ENCODE measurements at places on chromosomes 13 and 19. TPM values are rescaled to one million over a fixed set of nuclear protein-coding genes. Genes with fewer than 3 reads are reported as not detected.
A peak's percentile ranks its signal among the peaks of the same experiment; 100 is the strongest.

Gene CD37
- total RNA-seq, result 23.2 TPM

Gene KLK2
- not detected for total RNA-seq

Gene ADAMTSL5
- total RNA-seq, result 0.74 TPM

Gene PPM1N
- total RNA-seq, result 2.5 TPM

Gene IGLON5
- not detected for total RNA-seq

Gene PTGER1
- 7.9 TPM for total RNA-seq

- peak; percentile 62 for DNase-seq
- H3K27me3 ChIP-seq, result peaks cover 55% of the 10 kb centered on the region
- peak overlapping the region; percentile 3 for H3K4me3 ChIP-seq
- no peaks in the 10 kb centered on the region for H3K36me3 ChIP-seq
- peaks cover 20% of the 10 kb centered on the region for H3K4me1 ChIP-seq
Measured at GRCh38 chr19:55080968-55081769, 5.5 kb downstream of the EPS8L1 start.

DNA sequence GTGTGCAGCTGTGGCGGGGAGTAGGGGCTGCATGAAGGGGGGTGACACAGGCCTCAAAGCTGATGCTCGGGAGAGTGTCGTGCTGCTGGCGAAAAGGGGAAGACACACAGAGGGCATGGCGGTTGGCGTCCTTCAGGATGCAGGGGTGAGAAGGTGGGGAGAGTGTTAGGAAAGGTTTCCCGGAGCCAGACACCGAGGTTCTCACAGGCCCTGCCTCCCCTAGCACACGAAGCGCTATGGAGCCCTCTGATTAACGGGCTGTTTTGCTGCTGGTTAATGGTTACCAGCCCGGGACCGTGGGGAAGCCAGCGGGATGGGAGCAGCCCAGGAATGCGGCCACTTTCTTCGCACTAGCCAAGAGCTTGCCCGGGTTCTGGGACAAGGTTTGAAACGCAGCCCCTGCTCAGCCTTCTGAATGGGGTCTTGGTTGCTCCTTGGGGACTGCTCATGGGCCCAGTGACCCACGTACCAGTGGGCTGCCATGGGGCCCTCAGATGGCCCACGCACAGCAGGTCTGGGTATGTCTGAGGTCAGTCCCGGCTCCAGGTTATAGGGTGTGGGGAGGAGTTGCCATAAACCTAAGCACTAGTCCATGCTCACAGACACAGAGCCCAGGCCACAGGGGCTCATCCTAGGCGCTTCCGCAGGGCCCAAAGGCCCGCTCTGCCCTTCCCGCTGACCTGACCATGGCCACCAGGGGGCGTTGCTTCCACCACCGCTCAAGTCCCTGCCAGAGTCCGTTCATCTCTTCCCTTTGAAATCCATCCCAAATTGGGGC lies 31.3 kb upstream of the ISYNA1 start:
- no peaks in the 10 kb centered on the region for H3K27me3 ChIP-seq
- peak overlapping the region; percentile 3 for H3K27ac ChIP-seq
- DNase-seq, result peak; percentile 77
- H3K4me3 ChIP-seq, result no peak overlapping the region

DNA sequence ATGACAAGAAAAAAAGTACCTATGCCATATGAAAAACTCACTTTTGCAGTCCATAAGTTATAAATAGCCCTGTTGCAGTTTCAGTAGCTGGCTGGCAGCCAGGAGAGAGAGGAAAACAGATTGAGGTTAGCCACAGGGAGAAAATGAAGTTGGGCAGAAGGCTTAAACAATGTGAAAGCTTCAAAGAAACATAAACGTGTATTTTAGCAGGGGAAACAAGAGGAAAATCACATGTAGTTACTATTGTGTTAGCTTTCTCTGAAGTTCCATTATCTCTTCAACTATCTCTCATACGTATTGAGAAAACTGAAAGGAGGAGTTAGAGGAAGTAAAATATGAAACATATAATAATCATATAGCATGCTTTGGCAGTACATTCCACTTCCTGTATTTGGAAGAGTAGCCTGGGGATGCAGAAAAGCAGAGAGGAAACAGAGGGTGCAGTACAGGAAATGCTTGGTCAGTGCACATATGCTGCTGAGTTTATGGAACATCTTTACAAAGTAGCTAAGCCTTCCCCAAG lies 1551.1 kb downstream of the EFNB2 start:
- no peak overlapping the region for H3K4me3 ChIP-seq
- H3K27ac ChIP-seq, result peak overlapping the region; percentile 5
- no peaks in the 10 kb centered on the region for H3K27me3 ChIP-seq
- H3K4me1 ChIP-seq, result no peaks in the 10 kb centered on the region

DNA sequence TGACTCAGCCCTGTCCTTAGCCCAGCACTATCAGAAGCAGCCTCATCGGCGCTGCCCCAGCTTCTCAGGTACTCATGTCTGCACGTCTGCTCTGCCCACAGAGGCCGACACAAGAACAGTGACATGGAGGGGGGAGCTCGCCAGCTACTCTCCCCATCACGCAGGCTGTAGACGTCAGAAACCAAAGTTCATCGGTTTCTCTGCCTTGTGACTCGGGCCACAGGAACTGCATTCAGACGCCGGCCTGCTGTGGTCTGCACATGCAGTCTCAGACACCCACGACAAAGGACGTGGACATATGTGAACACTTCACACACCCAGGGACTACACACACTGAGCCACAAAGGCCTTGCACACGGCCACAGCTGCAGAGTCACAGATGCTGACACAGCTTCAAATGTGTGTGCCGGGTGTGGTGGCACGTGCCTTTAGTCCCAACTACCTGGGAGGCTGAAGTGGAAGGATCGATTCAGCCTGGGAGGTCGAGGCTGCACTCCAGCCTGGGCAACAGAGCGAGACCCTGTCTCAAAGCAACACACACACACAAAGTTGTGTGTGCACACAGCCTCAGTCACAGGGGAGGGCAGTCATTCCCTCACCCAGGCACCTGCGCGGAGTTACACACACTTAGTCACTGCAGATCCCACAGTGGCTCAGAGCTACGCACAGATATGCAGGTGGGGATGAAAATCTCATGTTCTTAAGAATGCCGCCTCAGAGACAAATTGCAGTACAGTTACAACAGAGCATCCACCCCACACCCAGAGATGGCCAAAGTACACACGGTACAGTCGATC lies 4.9 kb upstream of the ZFP36 start:
- peaks cover 35% of the 10 kb centered on the region for H3K4me1 ChIP-seq
- H3K27ac ChIP-seq, result peak overlapping the region; percentile 98

DNA sequence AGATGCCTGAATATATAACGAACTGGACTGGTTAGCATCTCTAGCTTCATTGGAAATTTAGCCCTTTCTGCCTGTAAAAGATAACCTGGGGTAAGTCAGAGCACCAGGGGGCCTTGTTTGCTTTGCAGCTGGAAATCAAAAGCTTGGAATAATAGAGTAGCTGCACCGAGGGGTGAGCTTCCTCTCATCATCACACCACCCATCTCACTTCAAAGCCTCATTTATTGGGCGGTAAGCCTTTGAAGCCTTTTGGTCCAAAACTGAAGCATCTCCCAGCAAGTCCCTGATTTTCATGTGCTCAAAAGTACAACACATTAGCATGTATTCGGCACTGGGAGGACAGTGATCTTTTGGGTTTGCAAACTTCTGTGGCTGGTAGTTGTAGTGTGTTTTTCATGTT lies 405.1 kb downstream of the FOXO1 start:
- no peak overlapping the region for H3K27ac ChIP-seq
- no peaks in the 10 kb centered on the region for H3K36me3 ChIP-seq
- peaks cover 17% of the 10 kb centered on the region for H3K4me1 ChIP-seq
- H3K27me3 ChIP-seq, result no peaks in the 10 kb centered on the region
- H3K4me3 ChIP-seq, result no peak overlapping the region
- DNase-seq, result no peak

DNA sequence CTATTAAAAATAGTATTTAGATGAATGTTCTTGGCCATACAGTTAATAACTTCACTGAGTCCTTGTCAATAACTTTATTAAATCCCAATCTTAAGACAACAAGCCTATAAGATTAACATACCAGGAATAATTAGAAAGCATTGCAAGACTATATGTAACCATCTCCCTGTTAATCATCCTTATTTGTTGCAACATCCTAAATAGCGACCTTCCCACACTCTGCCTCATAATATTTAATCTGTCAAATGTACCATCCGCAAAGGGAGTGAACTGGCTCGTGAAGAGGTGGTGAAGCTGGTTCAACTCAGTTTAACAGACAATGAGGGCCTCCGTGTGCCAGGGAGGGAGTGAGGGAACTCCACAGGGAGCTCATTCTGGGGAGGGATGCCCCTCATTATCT lies 33.9 kb downstream of the KL start:
- no peak overlapping the region for H3K4me3 ChIP-seq
- H3K4me1 ChIP-seq, result peaks cover 4% of the 10 kb centered on the region
- no peak for DNase-seq
- H3K27ac ChIP-seq, result no peak overlapping the region
- no peaks in the 10 kb centered on the region for H3K27me3 ChIP-seq
- no peaks in the 10 kb centered on the region for H3K36me3 ChIP-seq

GRCh38 chr13:95185851-95186250 lies 115.4 kb downstream of the ABCC4 start:
- H3K27me3 ChIP-seq, result no peaks in the 10 kb centered on the region
- peaks cover 8% of the 10 kb centered on the region for H3K4me1 ChIP-seq
- H3K36me3 ChIP-seq, result no peaks in the 10 kb centered on the region
- H3K4me3 ChIP-seq, result no peak overlapping the region
- no peak for DNase-seq

GRCh38 chr13:106774621-106775020 lies 206.7 kb upstream of the ARGLU1 start:
- no peaks in the 10 kb centered on the region for H3K4me1 ChIP-seq
- no peak overlapping the region for H3K27ac ChIP-seq
- DNase-seq, result no peak
- H3K4me3 ChIP-seq, result no peak overlapping the region
- H3K27me3 ChIP-seq, result no peaks in the 10 kb centered on the region

GRCh38 chr13:51614350-51614786 lies 30.1 kb downstream of the WDFY2 start:
- no peaks in the 10 kb centered on the region for H3K27me3 ChIP-seq
- DNase-seq, result peak; percentile 47

DNA sequence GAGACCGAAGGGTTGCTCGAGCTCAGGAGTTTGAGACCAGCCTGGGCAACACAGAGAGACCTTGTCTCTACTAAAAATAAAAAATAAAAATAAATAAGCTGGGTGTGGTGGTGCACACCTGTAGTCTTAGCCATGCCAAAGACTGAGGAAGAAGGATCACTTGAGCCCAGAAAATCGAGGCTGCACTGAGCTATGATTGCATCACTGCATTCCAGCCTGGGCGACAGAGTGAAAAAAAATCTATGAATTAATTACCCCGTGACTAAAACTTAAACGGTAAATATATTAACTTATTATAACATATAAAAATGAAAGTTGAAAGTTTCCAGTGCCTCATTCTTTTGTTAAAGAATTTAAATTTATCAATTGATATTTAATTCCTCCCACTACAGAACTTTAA lies 273.7 kb downstream of the KLF12 start:
- DNase-seq, result no peak
- H3K4me1 ChIP-seq, result no peaks in the 10 kb centered on the region
- no peak overlapping the region for H3K4me3 ChIP-seq
- H3K27me3 ChIP-seq, result no peaks in the 10 kb centered on the region

Measured in adrenal gland (tissue), 19 donors.